ENCODE measurements at places on chromosomes 1 and 21.

DNA sequence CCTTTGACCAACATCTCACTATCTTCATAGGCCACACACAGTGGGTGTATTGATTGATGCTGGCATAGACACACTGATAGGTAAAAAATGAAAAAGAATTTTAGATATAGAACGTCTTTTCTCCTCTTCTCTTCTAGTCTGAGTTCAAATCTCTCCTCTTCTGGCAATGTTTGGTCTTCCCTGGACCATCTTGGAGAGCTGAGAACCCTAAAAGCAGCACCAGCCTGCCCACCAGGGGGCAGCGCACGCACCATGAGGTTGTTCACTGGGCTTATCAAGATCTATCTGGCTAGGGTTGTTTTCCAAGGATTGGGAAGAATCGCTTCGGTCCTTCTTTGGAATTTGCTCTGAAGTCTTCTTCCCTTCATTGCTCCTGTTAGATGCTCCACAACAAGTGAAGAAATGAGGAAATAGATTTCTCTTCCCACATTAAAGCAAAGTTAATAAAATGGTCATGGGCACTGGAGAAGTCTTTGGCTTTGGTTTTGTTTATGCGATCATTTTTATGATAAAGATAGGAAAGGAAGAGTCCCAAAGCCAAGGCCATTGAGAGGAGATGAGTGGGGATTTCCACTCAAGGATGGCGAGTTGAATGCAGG is 104.0 kb upstream of the OLIG2 start:
- DNase-seq: no peak

- DNase-seq: peak; percentile 56
Observed at GRCh38 chr1:148315071-148315811, 163.2 kb upstream of the NBPF11 start.

DNA sequence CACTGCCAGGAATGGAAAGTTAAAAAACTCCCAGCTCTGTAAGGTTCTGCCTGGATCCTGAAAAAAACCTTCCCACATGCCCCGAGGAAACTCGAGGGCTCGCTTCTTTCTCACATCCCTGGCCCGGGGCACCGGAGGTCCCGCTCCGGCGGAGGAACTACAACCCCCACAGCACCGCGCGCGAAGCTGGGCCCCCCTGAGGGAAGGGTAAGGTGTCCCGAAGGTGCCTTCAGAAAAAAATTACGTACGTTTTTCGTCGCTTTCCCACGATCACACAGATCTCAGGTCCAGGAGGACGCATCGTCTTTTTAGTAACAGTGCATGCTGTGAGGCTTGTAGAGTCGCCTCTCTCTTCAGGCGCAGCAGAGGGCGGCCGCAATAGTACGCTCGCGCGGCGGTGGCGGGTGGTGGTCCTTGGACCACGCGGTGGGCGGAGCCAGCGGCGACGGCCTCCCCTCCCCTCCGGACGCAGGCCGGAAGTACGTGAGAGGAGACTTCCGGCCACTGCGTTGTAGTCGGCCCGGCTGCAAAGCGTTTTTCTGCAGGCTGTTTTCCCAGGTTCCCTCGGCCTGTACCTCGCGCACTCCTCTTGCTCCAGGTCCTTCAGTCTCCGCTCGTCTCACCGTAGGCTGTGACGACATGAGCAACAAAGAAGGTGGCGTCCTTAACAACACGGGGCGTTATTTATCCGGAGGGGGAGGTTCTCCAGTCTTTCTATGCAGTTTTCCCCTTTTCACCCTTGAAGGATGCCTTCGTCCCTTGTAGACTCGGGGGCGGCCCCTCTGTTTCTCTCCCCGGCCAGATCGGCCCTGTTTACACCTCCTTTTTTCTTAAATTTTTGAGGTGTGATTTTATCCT is at the start of gene TSNAX:
Gene TSNAX (plus strand): TSS at position 498 of the 858 bp plus-strand sequence. CDS start 142 bp downstream, at position 640.
- DNase-seq: peak; percentile 96

- peak; percentile 33 for DNase-seq
Observed at GRCh38 chr1:18556364-18556763, 74.3 kb upstream of the PAX7 start.

DNA sequence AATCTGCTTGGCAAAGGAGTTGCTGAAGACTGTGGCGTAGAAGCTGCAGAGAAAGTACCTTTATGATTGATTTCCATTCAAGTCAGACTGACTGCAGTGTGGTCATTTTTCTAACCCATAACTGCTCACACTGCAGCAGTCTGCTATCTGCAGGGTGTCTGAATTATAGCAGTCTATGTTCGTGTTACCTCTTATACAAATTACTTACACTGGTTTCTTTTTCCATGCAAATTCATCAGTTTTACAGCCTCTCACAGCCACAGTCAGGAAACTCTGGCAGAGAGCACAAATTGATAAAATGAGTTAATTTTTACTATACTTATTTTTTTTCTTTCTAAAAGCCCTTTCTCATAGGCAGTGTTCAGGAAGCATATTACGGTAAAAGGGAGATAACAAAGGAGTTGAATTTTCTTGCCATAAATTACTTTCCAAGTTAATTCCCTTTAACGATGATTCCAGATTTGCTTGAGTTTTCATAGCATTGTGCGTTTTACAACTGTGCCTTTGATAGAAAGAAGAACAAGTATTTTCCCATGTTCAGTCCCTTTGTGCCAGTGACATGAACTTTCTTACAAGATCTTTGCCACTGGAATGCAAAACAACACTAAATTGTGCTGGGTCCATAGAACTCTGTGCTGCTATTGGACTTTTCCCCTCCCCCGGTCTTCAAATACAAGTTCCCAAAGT is 261.5 kb downstream of the NFIA start:
- no peak for DNase-seq

- no peak for DNase-seq
Observed at GRCh38 chr1:114034567-114035303, 55.5 kb downstream of the OLFML3 start.

GRCh38 chr1:37795340-37796125 is 1.9 kb downstream of the MANEAL start:
- peak; percentile 79 for DNase-seq

DNA sequence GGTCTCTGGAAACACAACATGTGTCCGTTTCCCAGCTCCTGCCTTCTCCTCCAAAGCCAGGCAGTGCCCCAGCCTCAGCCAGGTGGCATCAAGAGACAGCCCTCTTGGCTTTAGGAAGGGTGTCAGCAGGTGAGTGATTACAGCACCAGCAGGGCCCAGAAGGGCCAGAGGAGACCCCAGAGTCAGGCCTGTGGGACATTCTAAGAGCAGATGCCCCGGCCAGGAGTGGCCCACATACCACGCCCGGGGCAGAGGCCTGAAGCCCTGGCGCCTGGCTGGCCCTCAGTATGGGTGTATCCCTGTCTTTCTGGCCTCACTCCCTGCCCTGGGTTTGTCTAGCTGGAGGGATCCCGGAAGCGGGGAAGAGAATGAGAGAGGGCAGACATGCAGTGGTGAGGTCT is 109.2 kb downstream of the CASZ1 start:
- DNase-seq: no peak

DNA sequence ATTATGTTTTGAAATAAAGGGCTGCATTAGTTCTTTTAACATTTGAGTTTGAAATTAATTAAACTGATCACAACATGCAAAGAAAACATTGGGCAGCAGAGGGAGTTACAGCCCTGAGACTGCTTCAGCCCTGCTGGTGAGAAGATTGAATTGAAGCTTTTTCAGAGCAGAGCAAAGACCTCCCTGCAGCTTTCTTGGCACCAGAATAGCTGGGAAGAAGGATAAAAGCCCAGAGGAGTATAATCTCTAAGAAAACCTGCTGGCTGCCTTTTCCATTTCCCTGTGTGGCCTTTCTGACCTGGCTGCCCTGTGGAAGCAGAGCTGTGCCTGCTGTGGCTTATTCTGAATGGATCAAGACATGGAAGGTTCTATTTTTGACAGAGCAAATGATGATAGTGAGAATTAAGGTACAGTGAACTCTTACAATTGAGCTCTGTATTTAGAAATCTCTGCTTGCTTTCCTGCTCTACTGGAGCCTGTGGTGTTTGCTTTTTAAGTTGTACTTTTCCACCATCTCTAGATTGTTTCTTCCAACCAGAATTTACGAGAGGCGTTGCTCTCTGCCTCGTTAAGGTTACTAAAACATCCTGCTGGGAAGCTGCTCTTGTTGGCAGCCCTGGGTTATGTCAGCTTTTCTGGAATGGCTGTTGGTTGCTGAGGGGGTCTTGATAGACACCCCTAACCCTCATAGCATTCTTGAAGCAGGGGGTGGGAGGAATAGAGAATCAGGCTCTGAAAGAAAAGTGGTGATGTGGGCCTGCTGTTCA is 9.9 kb downstream of the SNRPE start:
- peak; percentile 69 for DNase-seq

DNA sequence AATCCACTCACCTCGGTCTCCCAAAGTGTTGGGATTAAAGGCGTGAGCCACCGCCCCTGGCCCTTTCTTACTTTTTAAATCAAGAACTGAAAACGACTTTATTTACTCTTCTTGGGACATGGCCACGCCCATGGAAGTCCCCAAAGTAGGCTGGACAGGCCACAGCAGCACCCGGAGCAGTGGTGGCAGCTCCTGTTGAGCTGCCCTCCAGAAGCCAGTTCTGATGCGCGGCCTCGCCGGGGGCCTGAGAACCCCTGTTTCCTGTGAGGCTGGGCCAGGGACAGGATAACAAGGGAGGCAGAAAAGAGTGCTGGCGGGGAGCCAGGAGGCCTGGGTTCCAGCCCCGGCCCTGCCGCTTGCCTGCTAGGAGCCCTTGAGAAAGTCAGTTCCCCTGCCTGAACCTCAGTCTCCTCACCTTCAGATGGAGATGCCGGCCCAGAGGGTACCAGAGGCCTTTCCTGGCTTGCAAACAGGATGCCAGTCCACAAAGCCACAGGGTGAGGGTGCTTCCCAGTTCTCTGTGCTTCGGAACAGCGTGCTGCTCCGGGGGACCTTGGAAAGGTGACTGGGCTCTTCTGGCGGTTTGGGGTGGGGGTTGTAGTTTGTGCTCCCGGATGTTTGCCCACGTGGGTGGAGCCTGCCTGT is 59.4 kb downstream of the RUNX3 start:
- DNase-seq: no peak

GRCh38 chr21:32155226-32155625 is 123.6 kb downstream of the MIS18A start:
- no peak for DNase-seq

DNA sequence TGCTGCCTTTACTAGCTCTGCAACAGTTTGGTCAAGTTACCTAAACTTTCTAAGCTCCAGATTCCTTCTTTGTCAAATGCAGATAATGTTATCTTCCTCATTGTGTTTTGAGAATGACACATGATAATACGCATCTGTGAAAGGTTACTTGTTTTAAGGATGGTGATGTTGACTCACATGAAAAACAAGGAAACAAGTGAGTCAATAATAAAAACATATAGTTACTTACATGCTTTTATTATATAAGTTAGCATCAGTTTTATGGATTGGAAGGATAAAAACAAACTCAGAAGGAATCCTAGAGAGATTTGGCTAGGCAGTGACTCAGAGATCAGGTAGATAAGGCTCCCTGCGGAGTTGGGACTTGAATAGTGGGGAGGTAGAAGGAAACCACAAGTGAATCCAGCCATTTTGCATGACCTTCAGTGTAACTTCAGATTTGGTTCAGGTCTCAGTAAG is 144.6 kb downstream of the LMO4 start:
- no peak for DNase-seq

- no peak for DNase-seq
Observed at GRCh38 chr1:10128101-10128765, 82.1 kb upstream of the KIF1B start.

GRCh38 chr1:233543338-233544255 is 70.3 kb upstream of the KCNK1 start:
- DNase-seq: peak; percentile 68

DNA sequence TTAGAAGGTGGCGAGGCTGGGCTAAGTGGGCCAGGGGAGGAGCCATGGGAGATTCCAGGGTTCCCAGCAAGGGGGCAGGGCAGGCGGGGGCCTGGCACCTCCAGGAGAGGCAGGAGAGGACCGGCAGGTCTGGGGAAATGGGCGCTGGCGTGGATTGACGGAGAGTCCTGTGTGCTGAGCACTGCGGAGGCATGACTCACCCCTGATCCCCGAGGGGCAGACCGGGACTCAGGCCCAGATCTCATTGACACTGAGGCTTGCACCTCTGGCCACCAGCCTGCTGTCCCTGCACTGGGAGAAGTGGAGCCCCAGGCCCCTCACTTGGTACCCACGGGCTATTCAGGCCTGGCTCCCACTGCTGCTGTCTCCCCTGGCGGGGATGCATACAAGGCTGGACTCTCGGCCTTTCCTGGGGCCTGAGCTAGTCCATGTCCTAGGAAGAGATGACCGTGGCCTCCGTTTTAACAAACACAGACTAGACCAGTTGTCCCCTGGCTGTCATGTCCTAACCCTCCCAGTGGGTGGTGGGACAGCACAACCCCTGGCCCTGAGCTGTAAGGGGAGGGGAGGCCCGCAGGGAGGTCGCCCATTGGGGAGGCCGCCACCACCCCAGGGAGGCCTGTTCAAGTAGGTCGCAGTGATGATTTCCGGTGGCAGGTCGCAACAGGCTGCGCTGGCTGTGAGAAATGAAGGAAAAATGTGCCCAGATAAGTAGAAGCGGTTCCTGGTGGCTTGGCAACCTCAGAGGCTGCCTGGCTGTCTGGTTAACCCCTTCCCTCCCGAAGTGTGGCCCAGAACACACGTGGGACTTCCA is 39.7 kb downstream of the RIPK4 start:
- no peak for DNase-seq

GRCh38 chr21:42474043-42474831 is 21.8 kb downstream of the RSPH1 start:
- no peak for DNase-seq

DNA sequence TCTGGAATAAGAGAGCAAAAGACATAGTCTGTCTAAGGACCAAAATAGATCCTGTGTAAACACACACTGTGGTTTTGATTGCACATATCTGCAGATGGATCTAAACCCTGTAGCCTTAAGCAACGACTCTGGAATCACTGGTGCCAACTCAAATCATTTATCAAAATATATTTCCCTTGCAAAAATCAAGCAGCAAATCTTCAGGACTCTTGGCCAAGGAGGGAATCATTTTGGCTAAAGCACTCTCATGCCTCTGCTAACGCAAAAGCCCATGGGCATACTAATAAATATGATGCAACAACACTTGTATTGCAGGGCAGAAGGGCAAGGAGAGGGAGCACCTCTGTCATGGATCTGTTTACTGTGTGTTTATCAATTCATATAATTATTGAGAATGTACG is 155.4 kb upstream of the DUSP10 start:
- DNase-seq: peak; percentile 8

- no peak for DNase-seq
Observed at GRCh38 chr21:28509031-28509430, 483.6 kb downstream of the LTN1 start.

GRCh38 chr1:117794073-117794472 is 135.3 kb downstream of the GDAP2 start:
- DNase-seq: no peak

Measured in cardiac muscle cell (in vitro differentiated cells and primary cell).